MG63 (cell line): ENCODE measurements at places on chromosomes 5 and 9.
A peak's percentile ranks its signal among the peaks of the same experiment; 100 is the strongest.

- DNase-seq: no peak
Measured at GRCh38 chr9:88872192-88872946, 118.9 kb upstream of the S1PR3 start.

DNA sequence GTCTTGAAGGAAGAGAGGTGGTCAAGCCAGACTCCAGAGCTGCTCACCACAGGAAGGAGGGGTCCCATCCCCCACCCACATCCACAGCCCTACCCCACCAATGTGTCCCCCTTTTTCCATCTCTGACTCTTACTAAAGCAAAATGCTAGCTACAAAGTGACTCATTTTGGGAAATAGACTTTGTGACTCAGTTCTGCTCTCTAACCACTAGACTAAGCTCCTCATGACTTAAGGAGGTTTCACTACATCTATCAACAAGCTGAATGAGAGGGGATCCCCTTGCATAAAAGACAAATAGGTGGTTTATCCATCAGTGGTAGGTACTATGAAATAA, 35.1 kb upstream of the ADRB2 start:
- DNase-seq: no peak

DNA sequence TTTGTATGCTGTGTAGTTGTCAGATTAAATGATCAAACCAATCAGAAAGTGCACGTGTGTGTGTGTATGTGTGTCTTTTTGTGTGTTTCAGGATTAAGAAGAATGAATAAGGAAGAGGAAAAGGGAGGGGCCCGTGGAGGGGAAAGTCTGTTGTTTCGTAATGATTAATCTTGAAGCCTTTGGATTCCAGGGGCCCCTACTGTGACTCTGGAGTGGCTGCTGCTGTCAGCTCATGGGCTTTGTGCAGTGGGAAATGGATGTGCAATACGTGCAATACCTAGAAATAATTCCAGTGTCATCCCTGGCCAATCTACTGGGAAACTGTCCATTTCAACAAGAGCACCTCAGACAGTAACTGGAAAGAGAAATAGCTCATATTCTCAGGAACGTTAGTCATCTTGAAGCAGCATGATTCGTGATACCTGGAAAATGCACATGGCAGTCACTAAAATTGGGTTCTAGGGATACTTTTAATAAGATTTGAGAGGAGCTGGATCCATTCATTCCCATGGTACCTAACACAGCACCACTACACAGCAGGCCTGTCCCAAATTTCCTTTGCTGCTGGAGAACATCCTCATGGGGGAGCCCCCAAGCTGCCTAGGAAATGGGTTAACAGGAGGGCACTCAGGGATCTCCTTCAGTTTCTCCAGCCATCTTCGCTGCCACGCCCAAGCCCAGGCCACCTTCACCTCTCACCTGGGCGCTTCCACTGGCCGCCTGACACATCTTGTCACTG, 186.3 kb downstream of the NR3C1 start:
- peak; percentile 58 for DNase-seq

DNA sequence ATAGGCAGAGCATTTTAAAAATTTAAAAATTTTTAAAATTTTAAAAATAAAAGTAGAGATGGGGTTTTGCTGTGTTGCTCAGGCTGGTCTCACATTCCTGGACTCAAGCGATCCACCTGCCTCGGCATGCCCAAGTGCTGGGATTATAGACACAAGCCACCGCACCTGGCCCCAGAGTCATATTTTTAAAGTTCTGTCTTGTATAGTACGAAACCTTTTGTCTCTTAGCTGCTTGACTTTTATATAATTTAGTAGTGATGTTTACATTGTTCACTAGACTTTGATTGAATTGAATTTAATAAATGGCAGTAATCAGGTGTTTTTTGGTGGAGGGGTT, 31.0 kb downstream of the LRRTM2 start:
- no peak for DNase-seq

- DNase-seq: peak; percentile 81
Measured at GRCh38 chr5:672329-673160, 20.6 kb downstream of the TPPP start.

DNA sequence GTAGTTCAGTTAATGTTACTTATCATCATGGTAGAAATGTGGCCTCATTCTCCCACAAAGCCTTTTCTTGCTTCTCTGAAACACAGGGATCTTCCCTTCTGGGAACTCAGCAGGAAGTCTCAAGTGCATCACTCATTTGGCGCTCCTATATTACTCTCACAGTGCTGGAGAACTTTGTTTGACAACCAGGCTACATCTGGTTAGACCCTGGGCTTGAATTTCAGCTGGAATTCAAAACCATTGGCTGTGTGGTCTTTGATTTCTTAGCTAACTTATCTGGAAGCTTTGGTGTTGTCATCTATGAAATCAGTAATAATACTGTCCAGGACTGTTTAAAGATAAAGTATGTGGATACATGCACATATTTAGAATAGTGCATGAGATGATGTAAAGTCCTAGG, 1777.1 kb downstream of the MAT2B start:
- no peak for DNase-seq

- DNase-seq: no peak
Measured at GRCh38 chr9:6600426-6600825, 45.1 kb downstream of the GLDC start.

GRCh38 chr9:32010322-32010721, 374.1 kb upstream of the ACO1 start:
- DNase-seq: no peak
